RPMI8226 (cell line): ENCODE measurements at places on chromosomes 6 and 20.

- DNase-seq: no peak
Observed at GRCh38 chr20:33878583-33878982, 67.4 kb downstream of the CHMP4B start.

DNA sequence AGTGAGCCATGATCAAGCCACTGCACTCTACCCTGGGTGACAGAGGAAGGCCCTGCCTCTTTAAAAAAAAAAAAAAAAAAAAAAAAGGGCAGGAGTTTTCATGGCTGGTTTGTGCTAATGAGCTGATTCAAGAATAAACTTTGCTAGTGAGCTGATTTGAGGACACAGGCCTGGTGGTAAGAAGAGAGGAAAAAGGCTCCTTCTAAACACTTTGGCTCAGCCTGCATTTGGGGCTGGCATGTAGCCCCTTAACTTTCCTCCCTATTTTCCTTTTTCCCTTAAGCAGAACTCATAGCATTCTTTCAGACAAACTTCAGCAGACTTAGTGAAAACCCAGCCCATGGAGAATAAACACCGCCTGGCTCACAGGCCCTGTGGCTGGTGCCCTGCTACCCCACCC is 432.7 kb downstream of the PTPRT start:
- DNase-seq: no peak

DNA sequence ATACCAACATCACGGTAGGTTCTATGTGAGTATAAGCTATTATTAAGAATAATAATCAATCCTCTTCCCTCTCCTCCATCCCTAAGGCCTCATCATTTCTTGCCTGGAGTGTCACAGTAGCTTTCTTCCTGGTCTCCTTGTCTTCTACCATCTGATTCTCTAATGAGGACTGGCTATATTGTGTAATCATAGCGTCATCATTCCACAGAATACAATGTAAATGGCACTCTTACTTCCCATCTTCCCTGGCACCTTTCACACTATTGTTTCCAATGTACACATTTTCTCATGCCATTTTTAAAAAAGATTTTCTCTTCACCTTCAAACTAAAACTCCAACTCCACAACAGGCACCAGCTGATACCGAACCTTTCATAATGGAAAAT is 2.2 kb upstream of the BTN3A2 start:
- no peak for DNase-seq

DNA sequence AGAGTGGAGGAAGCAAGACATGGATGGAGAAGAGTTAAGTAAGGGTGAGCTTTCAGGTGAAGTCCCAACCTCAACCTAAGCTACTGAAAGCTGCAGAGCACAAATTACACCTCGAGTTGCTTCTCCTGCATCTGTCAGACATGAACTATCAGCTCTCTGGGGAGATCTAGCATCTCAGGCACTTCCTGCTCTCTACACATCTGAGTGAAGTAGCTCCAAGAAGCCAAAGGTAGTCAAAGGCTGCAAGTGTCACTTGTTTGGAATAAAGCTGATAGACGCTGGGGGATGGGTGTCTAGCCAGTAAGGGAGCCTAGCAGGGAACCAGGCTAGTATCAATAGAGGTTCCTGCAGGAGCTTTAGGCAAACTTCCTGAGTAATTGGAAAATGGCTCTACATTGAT is 228.0 kb downstream of the PLCB1 start:
- no peak for DNase-seq
